Lung microvascular endothelial cell (primary cell): ENCODE measurements at places on chromosomes 7 and 10.

GRCh38 chr7:158536871-158537515 is 50.6 kb downstream of the PTPRN2 start:
- DNase-seq: no peak

GRCh38 chr7:150620617-150621371 is 11.4 kb downstream of the GIMAP6 start:
- DNase-seq: no peak

DNA sequence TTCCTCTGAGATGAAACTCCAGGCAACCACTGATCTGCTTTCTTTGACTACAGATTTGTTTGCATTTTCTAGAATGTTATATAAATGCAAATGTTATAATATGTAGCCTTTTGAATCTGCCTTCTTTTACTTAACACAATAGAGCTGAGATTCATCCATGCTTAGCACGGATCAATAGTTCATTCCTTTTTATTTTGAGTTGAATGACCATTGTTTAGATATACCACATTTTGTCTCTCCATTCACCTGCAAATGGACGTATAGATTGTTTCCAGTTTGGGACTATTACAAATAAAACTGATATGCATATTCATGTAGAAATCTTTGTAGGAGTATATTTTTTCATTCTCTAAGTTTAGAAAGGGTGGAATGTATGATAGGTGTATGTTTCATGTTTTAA is 57.7 kb downstream of the VPS41 start:
- DNase-seq: no peak

GRCh38 chr10:102645388-102645740 is 1.1 kb downstream of the TRIM8 start:
- DNase-seq: peak; percentile 93

DNA sequence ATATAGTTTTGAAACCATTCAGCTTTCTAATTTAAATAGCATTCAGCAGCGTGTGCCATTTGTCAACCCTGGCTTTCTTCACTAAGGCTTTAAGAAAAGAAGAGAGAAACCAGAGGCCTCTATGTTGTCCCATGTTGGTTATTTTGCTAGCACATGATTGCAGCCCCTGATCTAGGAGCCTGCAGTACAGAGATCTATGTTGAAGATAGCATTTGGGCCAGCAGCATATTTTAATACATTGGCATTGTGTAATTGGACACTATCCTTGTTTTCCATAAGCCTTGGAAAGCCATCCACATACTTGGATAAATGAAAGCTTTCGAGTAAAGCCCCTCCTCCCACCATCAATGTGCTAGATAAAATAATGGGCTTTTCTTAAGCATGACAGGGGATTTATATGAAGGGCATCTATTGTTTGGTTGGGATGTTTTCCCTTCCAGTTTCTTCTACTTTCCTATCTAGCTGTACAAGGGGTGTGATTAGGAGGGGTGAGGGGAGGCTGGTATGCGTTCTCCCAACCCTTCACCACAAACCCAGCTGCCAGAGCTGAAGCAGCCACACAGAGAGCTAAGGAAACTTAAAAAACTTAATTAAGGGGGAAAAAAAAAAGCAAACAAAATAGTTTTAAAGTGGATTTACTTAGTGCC is 23.1 kb upstream of the SDHAF3 start:
- DNase-seq: no peak

GRCh38 chr10:24900888-24901685 is 51.3 kb downstream of the PRTFDC1 start:
- no peak for DNase-seq

GRCh38 chr10:31866118-31866670 is 62.4 kb downstream of the ARHGAP12 start:
- no peak for DNase-seq

- DNase-seq: no peak
Measured at GRCh38 chr7:130909161-130909836, 175.3 kb upstream of the KLF14 start.

GRCh38 chr7:107180378-107180777 is 11.6 kb downstream of the HBP1 start:
- DNase-seq: peak; percentile 81

DNA sequence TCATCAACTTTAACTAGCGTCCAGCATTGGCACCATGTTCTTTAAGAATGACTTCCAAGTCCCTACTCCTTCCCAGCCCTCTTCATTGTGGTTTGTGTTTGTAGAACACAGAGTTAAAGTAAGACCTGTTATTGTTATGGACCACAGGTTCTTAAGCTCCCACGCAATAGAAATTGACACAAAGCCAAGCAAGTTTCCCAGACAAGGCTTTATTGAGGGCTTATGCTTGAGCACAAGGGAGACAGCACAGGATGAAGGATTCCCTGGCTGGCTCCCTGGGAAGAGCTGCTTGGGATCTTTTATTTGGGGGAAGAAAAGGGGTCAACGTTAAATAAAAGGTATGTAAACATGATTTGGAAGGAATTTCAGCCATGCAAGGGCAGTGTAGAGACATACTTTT is 44.3 kb upstream of the PRKCQ start:
- DNase-seq: no peak

DNA sequence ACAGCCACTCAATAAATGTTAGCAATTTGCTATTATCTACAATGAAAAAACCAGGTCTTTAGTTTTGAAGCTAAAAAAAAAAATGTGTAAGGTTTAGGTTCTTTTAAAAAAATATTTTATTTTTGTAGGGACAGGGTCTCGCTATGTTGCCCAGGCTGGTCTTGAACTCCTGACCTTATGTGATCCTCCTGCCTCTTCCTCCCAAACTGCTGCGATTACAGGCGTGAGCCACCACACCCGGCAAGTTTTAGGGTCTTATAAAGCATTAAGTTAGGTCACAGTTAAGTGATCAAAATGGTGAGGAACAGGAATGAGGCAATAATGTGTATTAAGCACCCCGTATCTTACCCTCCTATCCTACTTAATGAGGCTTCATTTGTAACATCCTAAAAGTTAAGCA is 774 bp downstream of the SEM1 start:
- DNase-seq: no peak

DNA sequence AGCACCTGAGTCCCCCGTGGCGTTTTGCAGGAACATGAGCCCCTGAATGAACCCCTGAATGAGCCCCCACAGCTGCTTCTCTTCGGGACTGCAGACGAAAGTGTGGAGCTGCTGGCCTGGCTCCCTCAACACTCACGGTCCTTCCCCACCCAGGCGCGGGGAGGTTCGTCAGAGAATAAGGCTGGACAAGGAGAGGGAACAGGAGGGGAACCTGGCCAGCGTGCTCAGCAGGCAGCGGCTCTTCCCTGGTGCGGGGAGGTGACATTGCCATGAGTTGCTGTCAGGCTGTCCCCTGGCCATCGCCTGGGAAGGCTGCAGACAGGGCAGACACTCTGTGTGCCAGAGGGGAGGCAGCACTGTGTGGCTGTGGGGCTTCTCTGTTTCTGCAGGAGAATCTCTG is 80.9 kb upstream of the SHH start:
- no peak for DNase-seq

DNA sequence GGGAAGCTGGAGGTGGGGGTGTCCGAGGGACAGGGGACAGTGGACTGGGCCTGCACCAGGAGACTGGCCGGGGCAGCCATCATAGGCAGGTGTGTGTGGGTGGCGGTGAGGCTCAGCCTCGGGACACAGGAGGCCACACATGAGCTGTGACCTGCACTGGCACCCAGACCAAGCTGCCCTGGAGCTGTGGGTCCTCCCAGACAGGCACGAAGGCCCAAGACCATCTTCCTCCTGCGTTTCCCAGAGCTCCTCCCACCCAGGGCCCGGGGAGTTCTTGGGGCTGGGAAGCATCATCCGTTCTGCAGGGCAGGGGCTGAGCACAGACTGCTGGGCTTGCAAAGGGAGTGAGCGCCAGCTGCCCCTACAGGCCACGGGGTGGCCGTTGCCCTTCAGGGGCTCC is 87.4 kb downstream of the PDGFA start:
- no peak for DNase-seq

DNA sequence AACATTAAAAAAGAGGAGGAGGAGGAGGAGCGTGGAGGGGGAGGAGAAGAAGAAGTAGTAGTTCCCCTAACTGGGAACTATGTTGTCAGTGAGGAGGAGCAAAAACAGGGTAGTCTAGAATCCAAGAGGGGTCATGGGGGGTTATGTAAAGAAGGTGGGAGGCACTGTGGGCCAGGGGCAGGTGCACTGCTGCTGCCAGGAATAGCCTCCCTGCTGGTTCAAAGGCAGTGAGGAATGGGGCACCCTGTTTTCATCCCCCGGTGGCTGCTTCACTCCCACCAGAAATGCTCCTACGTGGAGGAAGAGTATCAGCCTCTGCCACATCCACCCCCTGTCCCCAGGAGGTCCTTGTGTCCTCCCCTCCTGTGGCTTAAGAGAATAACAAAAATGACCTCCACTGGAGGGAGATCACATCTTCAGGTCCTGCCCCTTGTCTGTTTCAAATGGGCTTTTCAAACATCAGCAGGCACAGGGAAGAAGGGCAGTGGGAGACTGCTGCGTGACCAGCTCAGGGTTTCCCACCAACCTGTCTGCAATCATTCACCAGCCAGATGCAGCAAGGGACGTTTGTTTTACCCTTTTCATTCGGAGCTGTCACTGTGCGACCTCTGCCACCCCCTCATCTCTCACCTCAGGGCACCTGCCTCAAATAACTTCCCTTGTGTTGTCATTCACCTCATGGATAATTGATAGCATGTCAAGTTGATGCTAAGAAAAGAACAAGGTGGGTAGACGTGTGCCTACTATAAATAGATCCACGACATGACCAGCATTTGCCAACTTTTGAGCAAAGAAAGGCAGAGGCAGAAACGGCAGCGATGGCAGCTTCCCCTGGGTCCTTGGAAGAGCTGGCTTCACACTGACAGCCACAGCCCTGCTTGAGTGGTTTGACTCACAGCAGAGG is 92.6 kb downstream of the DGKI start:
- DNase-seq: no peak

DNA sequence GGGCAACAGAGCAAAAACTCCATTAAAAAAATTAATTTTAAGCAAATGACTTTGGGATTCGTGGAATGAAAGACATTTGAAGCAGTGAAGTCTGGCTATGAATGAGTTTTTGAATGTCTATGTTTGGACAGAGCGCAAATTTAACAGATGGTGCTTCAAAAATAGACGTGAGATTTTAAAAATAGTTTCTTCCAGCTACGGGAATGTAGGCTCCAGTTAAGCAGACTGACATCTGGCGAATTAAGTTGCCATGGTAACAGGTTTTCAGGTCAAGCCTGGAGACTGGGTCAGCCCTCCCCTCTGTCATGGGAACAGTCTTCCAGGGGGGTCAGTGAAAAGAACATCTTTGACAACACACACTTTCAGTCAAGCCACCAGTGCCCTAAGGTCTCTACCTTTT is 62.0 kb downstream of the MYOF start:
- no peak for DNase-seq

DNA sequence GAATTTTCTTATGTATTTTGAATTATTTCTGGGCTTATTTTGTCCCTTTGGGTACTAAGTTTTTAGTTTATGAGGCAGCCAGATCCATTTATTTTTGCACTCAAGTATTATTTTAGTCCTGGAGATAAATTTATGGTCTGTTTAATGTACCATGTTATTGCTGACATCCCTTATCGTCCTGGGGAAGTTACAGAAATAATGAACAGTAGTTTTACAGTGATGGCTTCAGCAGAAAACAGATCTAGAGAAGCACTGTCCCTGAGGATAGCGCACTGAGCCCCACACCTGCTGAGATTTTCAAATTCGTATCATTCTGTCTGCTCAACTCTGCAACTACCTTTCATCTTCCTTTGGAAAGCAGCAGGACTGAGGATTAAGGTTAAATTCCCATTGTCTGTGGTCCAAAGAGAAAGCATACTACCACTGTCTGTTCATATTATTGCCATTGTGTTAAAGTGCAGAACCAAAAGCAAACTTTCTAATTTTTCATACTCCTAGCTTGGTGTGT is 168.3 kb downstream of the SNX13 start:
- no peak for DNase-seq

- no peak for DNase-seq
Measured at GRCh38 chr10:74032900-74033655, 35.2 kb downstream of the VCL start.

DNA sequence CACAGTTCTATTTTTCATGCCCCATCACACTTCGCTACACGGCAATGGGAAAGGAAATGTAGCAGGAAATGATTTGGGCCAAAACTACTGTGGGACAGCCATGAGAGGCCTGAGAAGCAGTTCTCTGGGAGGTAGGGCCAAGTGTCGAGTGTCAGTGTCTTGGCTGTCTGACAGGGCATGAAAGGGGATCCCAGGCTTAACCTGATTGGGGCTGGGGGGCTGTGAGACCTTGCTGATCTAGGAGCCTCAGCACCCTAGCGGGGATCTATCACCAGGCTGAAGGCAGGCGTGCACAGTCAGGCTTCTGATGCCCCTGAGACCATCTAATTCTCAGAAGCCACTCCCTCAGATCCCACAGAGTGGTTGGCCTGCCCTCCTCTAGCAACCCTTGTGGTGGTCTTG is 58.2 kb upstream of the SLC25A13 start:
- DNase-seq: peak; percentile 80

- no peak for DNase-seq
Measured at GRCh38 chr7:100681491-100682227, 8.1 kb downstream of the GNB2 start.

- no peak for DNase-seq
Measured at GRCh38 chr10:34229917-34230316, 585.2 kb downstream of the PARD3 start.

DNA sequence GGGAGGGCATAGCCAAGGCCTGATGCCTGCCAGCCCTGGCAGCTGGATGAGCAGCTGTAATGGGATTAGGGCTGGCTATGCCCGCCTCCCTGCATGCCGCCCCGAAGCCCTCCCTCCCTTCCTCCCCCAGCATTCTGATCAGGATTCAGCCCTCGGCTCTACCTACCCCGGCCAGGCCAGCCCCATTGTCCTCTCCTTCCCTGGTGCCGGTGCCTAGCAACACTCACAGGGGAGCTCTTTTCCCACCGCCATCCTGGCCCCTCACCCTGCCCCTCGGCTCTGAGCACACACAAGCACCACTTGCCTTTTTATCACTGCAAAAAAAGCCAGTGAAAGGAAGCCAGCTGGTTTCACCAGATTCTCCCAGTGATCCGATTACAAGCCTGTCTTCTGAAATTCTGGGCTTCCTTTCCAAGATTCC is 9.0 kb upstream of the ADCYAP1R1 start:
- no peak for DNase-seq

GRCh38 chr7:79529214-79529880 is 75.9 kb upstream of the MAGI2 start:
- DNase-seq: no peak

DNA sequence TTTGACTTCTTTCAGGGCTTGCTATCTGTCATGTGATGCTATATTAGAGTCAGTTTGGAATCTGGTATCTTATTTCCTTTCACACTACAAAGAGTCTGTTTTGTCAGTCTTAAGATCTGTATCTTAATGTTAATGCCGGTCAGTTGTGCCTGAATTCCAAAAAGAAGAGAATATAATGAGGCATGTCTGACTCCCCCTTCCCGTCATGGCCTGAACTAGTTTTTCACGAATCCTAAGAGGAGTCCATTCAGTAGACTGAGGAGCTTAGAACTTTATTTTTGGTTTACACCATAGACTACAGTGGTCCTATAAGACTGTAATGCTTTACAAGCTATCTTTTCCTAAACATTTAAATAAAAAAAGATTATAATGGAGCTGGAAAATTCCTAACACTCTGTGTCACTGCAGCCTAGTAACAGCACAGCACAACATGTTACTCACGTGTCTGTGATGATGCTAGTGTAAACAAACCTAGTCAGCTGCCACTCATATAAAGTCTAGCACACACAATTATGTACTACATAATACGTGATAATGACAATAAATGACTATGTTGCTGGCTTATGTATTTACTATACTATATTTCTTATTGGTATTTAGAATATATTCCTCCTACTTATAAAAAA is 50.6 kb downstream of the VPS41 start:
- DNase-seq: peak; percentile 79

- DNase-seq: peak; percentile 75
Measured at GRCh38 chr10:14571866-14572507, 202.7 kb downstream of the FAM107B start.

GRCh38 chr7:14626076-14626475 is 276.5 kb downstream of the DGKB start:
- DNase-seq: no peak
